ENCODE measurements at places on chromosomes 12 and 14.

GRCh38 chr14:44163946-44164345 lies 343.1 kb downstream of the FSCB start:
- DNase-seq = no peak

- no peak for DNase-seq
Observed at GRCh38 chr12:29521951-29522350, 24.5 kb upstream of the OVCH1 start.

DNA sequence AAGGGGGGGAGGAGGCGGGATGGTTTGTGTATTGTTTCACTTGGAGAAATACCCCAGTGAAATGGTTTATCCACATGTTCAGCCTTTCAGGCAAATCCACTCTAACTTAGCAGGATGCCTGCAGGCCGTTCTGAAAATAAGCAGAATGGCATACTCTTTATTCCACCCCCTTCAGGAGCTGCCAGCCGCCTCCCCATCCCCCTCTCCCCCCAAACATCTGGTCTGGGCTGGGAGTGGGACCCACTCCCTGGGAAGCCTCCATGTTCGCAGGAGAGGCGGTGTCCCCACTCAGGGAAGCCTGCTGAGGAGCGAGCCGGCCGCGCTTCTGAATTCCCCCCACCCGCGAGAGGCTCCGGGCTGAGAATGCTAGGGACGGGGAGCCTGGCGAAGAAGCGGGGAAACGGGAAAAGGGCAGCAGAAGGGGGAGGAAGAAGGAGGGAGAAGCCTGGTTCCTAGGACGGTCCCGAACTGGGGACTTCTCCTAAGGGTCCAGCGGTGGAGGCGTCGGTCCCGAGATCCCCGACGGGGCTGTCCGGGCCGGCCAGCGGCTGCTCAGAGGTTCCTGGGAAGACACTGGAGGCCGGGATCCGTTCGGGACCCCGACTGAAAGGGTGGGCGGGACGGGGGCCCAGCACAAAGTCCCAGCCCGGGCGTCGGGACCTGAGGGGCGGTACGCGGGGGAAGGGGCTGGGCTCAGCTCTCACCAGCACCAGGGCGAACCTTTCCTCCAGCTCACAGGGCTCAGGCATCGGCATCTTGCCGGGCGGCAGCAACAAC lies 666 bp downstream of the FMNL3 start:
- peak; percentile 43 for DNase-seq

DNA sequence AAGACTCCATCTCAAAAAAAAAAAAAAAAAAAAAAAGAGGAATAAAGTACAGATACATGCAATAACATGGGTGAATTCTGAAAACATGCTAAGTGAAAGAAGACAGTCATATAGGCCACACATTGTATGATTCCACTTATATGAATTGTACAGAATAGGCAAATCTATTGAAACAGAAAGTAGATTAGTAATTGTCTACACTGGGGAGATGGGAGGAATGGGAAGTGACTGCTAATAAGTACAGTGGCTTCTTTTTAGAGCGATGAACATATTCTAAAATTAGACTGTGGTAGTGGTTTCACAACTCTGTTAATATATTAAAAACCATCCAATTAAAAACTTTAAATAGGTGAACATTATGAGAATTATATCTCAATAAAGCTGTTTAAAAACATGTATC lies 74.4 kb downstream of the ANKS1B start:
- DNase-seq = no peak

GRCh38 chr12:52191841-52192791 lies at the start of gene KRT80:
Gene KRT80 (minus strand): TSS chr12:52192014. CDS start chr12:52191902, 112 bp downstream.
- DNase-seq = peak; percentile 67

GRCh38 chr14:101474563-101475455 lies 86.5 kb upstream of the DIO3 start:
- DNase-seq = no peak

GRCh38 chr14:21436567-21437062 lies 19.3 kb downstream of the CHD8 start:
- DNase-seq = no peak

DNA sequence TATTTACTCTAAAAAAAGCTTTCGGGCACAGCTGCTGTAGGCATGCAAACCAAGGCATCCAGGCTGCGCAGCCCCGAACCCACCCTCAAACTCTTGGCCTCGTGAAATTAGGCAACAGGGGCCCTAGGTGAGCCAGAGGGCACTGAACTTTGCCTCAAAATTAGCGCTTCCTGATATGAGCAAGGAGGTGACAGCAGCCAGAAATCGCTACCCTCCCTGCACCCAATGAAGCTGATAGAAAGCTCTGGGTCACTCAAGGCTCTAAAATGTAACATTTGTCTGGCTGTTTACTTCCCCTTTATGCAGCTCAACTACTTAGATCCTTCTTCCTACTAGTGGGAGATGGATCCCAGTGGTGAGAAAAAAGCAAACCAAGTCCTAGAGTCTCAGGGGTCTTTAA lies 61.8 kb downstream of the PITPNM2 start:
- DNase-seq = peak; percentile 68

GRCh38 chr12:55673638-55674037 lies 34.1 kb downstream of the ITGA7 start:
- DNase-seq = peak; percentile 65

GRCh38 chr14:33679461-33680225 lies 271.2 kb downstream of the EGLN3 start:
- no peak for DNase-seq

- no peak for DNase-seq
Observed at GRCh38 chr14:90179357-90179756, 77.0 kb upstream of the PSMC1 start.

- DNase-seq = peak; percentile 59
Observed at GRCh38 chr12:22318108-22318737, 16.3 kb downstream of the ST8SIA1 start.

DNA sequence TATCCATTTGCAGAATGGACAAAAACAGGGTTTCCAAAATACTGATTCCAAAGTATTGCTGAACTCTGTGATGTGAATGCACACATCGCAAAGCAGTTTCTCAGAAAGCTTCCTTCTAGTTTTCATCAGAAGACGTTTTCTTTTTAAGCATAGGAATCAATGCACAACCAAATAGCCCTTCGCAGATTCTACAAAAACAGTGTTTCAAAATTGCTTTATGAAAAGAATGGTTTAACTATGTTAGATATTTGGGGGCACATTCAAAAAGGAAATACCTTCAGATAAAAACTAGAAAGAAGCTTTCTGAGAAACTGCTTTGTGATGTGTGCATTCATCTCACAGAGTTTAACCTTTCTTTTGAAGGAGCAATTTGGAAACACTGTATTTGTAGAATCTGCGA lies 569.7 kb downstream of the ALG10 start:
- DNase-seq = no peak

DNA sequence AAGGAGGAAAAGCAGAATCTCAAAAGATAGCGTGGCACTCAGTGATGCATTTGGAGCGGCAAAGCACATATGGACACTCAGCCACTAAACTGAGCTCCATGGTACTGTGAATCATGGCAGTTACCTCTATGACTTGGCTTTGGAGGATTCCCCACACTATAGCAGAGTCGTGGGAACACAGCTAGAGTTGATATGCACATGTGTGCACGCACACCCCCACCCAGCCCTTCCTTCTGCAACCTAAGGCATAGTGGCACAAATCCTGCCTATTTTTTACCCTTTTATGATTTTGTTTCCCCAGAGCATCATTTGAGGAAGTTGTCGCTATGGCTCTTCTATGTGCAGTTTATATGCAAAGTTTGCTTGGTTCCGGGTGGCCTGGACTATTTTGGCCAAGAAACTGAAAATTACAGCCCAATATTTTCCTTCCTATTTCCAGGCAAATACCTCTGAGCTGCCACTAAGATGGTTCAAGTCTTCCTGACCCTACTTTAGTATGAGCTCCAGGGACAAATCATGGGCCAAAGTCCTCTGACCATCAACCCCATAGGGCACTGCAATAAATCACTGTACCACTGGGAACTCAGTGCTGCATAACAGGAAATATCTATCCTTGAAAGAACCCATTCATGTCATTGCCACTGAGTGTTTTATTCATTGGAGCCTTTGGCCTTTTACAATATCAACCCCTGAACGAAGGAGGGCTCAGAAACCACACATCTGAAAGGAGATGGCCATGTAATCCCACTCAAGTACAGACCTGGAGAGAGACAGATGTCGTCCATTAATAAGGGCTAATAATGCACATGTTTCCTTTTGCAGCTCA lies 177.5 kb downstream of the EGLN3 start:
- no peak for DNase-seq

GRCh38 chr12:31818623-31819268 lies 89.9 kb upstream of the AMN1 start:
- DNase-seq = no peak

Data from inflammatory macrophage (primary cell).